ENCODE measurements at places on chromosomes 5 and 9.

DNA sequence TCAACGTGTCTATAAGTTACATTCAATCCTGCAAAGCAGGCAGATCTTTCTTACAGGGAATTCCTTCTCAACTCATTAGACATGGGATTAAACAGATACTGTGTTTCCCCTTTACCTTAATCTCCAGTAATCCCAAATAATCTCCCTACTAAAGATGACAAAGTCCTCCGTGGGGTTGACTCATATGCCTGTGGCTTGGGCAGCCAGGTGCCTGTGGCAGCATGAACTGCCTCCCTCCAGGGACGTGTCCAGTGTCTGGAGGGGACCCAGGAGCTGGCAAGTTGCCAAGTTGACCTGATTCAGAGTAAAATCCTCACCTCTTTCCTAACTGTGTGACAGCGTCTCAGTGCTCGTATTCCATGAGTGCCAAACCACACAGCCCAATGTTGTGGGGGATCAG is 94.6 kb upstream of the PTCH1 start:
- DNase-seq: peak; percentile 46

DNA sequence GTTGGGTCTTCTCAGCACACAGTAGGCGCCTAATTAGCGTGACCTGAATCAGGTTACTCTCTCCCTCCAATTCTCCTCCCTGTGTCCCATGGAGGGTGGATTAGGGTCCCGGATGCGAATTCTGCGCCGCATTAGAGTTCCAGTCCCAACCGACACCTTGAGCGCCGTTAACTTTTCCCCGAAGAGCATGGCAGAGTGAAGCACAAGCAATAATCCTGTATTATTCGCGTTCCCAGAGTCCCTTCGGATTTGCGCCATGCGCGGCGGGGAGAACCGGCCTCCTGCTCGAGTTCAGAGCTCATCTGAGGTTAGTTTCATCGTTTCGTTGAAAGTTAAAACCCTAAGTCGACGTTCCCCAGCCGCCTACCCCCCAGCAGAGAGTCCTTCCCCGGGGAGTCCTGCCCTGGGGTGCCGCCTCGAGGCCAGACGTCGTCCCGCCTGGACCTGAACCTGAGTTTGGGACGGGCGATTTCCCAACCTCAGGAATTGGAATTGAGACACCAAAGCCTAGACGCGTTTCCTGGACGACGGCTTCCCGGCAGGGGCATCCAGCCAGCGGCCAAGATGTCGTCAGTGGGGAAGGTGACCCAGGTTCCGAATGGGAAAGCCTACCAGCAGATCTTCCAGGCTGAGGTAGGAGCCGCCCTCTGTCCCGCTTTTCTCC is at the start of gene CCDC180:
CCDC180 (plus strand) TSS at position 160 of the 664 bp plus-strand sequence; CDS start at position 565, 405 bp downstream.
- DNase-seq: peak; percentile 75

DNA sequence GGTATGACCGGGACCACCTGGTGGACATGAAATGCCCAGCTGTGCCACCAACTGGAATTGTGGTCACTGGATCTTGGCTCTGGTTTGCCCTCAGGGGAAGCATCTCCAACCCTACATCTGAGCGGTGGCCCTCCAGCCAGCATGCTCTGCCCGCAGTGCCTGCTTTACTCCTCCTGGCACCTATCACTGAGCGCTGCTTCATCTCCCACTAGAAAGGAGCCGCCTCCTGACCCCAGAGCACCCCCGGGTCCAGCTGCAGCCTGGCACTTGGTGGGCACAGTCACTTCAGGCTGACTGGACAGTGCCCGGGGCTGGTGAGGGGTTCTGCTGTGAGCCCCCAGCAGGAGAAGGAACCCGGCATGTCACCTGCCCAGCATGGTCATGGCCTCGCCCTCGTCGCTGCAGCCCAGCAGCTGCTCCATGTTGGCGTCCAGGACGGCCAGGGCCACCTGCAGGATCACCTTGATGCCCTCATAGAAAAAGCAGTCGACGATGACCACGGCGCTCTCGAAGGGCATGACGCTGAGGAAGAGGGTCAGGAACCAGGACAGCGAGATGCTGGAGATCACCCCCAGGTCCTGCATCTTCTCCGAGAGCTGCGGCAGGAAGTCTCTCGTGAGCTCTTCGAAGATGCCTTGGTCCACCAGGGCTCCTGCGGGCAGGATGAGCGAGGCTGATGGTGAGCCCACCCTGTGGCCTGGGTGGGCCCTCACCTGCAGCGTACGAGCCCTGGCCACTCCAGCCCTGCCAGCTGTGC is 16.1 kb upstream of the MRNIP start:
- no peak for DNase-seq

GRCh38 chr5:147659166-147659929 is 123.2 kb downstream of the JAKMIP2 start:
- no peak for DNase-seq

DNA sequence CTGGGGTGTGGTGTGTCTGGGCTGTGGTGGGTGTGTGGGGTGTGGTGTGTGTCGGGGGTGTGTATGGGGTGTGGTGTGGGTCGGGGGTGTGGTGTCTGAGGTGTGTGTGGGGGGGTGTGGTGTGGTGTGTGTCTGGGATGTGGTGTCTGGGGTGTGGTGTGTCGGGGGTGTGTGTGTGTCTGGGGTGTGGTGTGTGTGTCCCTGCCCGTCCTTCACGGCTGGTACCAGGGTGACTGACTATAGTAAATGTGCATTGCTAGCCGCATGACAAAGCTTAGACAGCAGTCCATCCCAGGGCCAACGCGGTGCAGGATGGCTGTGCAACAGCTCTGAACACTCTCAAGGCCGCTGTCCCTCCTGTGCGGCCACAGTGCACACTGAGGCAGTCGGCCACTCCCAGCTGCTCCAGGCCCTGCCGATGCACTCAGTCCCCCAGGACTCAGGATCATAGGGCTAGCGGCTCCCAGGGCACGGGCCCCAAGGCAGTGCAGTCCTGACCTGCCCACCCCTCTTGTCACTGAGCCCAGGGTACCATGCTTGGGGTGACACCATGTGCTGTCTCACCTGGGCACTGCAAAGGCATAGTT is 54.0 kb downstream of the SECISBP2 start:
- no peak for DNase-seq

DNA sequence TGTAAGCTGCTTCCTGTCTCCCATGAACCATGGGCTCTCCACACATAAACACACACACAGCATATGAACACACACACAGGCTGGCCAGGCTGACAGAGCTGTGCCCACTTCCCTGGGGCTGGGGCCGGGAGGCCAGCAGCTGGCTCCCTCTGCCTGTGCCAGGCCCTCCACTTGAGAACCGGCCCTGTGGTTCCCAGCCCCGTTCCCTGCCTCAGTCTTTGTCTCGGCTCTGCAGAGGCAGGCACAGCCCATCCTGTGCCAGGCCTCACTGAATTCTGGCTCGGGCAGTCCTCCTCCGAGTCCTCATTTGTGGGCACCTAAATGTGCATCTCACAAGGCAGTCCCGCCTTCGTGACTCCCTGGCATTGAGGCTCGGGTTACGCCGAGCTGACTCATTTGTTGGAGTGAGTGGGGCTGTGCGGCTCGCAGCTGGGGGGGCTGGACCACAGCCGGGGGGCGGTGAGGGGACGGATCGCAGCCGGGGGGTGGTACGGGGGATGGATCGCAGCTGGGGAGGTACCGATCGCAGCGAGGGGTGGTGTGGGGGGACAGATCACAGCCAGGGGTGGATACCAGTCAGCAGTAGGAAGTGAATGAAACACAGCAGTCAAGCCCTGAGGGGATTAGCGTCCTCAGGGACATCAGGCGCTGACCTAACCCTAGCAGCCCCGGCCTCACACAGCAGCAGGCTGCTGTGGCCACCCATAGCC is 72.3 kb downstream of the PSMB7 start:
- DNase-seq: peak; percentile 84

GRCh38 chr9:37464426-37465248 is 613 bp downstream of the ZBTB5 start:
- DNase-seq: peak; percentile 86

DNA sequence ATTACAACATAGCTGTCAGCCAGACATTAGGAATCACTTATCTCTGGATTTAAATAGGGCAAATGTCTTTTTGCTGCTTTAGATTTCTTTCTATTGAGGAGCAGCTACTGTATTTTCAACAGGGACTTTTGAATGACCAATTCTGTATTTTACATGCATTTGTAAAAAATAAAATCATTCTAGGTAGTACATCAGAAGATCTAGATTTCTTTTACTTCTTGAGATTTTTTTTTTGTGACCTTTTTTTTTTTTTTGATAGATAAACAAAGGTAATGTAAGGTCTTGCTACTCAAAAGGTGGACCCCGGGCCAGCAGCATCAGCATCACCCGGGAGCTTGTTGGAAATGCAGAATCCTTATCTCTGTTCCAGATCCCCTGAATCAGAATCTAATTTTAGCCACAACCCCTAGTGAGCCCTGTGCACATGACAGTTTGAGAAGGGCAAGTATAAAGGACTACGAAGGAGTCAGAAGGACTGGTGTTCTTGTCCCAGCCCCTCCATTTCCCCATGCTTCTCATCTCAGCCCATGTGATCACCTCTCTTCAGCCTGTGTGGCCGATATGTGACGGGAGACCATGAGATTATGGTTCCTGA is 37.7 kb upstream of the CKMT2 start:
- no peak for DNase-seq

DNA sequence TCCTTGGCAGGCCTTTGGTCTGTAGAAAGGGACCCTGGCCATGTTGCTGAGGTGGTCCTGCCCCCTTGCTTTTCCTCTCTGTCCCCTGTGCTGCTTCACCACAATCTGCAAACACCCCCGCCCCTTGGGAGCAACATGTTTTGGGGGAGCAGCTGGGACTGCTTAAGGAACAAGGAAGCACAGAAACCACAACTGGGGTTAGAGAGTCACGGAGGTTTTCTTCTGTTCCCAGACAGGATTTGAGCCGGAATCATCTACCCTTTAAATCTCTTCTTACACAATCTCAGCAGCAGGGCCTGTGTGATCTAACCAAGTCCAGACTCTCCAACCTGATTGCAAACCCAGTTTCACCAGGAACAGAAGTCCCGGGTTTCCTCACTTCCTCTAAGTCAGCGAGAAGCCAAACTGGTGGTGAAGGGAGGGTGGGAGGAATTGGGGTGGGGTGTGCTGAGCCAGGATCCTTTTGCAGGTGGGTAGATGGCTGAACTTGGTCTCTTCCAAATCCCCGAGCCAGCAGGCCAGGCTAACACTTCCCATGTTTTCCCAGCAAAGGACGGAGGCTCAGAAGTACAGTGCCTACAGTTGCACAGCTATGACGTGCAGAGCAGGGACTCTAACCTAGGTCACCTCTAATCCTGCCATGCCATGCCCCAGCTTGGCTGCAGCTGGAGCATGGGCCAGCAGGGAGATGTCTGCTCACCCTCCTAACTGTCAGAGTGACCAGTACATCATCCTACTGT is 25.0 kb downstream of the SH3PXD2B start:
- DNase-seq: no peak

DNA sequence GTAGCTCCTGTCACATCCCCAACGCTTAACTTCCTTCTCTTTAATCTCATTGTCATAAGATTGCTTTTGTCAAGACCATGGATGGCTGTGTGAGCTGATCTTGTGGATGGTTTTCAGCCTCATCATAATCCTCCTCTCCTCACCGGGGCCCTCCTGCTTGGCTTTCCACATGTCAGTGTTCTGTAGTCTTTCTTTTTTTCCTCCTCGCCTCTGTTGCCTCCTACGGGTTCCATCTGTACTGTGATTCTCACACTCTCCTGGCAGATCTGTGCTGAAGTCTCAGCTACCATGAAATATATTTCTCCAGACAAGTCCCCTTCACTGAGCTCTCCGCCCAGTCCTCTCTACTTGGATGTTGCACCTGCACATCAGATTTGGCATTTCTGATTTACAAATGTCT is 34.9 kb upstream of the FAM120AOS start:
- DNase-seq: no peak

GRCh38 chr9:108475813-108476212 is 380.0 kb downstream of the ACTL7B start:
- DNase-seq: no peak

- DNase-seq: no peak
These were observed 17.2 kb upstream of the SUSD3 start for GRCh38 chr9:93041108-93041802.

- DNase-seq: no peak
These were observed 46.7 kb upstream of the MAMDC2 start for GRCh38 chr9:69996967-69997366.

GRCh38 chr5:66498791-66499207 is 97.4 kb upstream of the MAST4 start:
- DNase-seq: no peak

DNA sequence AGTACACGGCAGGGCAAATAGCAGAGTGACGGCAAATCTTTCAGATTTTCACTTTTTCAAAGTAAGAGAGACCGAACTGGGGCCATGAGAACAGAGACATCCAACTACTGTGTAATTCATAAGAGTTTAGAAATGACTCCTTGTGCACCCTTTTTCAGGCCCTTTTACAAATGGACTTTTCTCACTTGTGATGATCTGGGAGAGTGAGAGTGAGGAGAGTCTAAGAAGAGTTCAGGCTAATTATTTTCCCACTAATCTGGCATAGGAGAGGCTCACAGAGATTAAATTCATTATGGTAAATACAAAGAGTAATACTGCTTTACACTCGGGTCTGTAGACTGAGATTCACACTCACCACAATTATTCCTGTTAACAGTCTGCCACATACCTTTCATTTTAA is 880 bp upstream of the CCNG1 start:
- DNase-seq: no peak

GRCh38 chr9:137265496-137266161 is 10.5 kb downstream of the NELFB start:
- no peak for DNase-seq

DNA sequence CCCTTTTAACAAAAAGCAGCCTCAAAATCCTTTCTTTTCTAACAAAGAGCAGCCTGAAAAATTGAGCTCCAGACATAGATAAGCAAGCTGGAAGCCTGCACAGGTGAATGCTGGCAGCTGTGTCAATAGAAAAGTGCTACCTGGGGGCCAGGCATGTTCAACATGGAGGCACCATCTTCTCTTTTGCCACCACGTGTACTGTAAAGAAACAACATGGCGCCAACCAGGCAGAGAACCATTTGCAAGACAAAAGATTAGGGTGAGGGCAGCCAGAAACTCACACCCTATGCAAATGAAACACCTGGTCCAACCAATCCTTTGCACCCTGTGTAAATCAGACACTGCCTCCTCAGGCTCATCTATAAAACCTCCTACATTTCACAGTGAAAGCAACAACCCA is 96.0 kb downstream of the ACTL7B start:
- DNase-seq: no peak

DNA sequence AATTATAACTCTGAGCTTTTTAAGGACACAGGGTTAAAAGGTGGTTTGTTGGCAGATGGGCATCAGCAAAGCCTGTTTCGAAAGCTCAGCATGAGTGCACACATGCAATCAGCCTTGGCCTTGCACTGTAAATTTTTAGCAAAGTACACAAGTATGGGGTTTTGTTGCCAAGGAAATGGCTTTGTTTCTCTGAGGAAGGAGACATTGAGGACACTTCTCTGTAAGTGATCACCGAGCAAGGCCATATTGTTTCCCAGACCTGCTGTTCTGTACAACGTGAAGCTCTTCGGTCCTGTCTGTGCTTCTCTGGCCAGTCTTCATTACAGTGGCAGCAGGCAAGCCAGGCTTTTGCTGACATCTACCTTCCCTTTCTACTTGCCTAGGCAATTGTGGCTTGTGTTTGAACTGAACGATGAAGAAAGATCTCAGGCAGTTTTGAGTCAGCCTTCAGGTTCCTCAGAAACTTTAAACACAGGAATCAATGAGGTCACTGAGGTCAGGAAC is 27.9 kb upstream of the GLRX start:
- no peak for DNase-seq

GRCh38 chr5:180640861-180641565 is 8.4 kb downstream of the FLT4 start:
- peak; percentile 61 for DNase-seq

- no peak for DNase-seq
These were observed 159.7 kb upstream of the SNX2 start for GRCh38 chr5:122615146-122615545.
